ENCODE measurements at places on chromosomes 11 and 22. TPM values are rescaled to one million over a fixed set of nuclear protein-coding genes. Genes with fewer than 3 reads are reported as not detected.

The STARD10 gene
- total RNA-seq = 17.7 TPM

The GNG3 gene
- not detected for total RNA-seq

The SDF2L1 gene
- total RNA-seq = 25.6 TPM

The ZNF408 gene
- total RNA-seq = 14.7 TPM

The YAP1 gene
- not detected for total RNA-seq

The GAL3ST3 gene
- total RNA-seq = not detected

The KRTAP5-6 gene
- total RNA-seq = not detected

The GRAMD1B gene
- 25.1 TPM for total RNA-seq

The DDX10 gene
- 24.8 TPM for total RNA-seq

The CASP1 gene
- 66.7 TPM for total RNA-seq

The KCNJ11 gene
- total RNA-seq = 0.26 TPM

The OR5B21 gene
- 0.50 TPM for total RNA-seq

The PGGHG gene
- 317 TPM for total RNA-seq

The NEU3 gene
- 10.7 TPM for total RNA-seq

The PRAME gene
- total RNA-seq = not detected

The LRRN4CL gene
- not detected for total RNA-seq

All from T-helper 17 cell (primary cell).